ENCODE measurements at places on chromosomes 7 and 10.

GRCh38 chr10:33087152-33087551 lies 129.1 kb upstream of the ITGB1 start:
- no peak for DNase-seq

- no peak for DNase-seq
Measured at GRCh38 chr7:101784292-101785127, 32.9 kb upstream of the CUX1 start.

DNA sequence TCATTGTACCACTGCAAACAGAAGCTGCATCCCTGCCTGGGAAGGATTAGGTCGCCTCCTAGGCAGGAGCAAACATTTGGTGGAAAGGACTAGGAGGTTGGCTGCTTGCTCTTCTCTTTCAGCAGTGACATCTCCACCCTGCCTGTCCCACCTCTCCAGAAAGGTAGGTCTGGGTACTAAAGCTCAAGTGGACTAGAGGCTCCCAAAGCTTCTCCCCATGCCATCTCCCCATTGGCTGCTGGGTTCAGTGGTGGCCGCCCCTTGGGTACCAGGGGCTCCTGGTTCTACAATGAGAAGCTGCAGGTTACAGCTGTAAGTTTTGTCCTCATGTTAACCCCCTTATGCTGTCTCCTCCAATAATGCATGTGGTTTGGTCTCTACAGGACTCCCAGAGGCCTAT lies 180.7 kb upstream of the MKI67 start:
- no peak for DNase-seq

GRCh38 chr7:30278376-30278775 lies 6.0 kb upstream of the ZNRF2 start:
- peak; percentile 89 for DNase-seq

DNA sequence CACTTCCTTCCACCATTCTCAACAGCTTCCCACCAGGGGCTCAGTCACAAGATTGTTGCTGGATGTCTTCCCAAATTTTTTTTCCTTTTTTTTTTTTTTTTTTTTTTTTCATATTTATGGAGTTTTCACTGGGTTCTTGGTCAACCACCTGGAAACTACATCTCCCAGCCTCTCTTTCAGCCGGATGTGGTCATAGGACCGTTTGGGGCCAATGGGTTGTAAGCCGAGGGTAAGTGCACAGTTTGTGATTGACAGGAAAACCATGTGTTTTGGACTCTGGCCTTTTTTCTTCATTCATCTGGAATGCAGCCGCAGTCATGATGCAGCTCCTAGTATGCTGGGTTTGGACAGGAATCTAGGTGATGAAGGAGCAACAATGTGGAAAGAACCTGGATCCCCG lies 337.1 kb upstream of the FOXK1 start:
- no peak for DNase-seq

DNA sequence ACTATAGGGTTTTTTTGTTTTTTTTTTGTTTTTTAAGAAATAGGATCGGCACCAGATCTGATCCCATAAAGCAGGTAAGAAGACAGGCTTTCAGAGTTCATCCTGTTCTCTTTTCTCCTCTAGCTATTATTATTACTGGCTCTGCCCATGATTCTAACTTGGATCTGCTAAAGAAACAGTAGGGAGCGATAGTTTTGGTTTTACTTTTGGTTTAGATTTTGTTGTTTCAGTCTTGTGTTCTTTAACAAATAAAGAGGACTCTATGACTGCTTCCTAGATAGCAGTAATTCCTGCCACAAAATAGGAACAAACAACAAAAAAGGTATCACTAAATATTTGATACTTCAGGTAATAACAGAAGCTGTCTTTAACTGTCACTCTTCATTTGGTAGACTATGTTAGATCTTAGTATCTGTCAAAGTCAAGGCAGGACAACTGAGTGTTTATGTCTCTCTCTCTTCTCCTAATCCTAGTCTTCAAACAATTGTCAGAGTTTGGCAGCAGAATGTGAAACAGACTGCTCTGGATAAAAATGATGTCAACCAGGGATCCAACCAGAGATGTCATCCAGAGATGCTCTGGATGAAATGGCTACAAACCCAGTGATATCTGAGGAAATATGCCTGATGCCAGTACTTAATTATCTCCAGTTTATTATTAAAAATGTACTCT lies 99.8 kb downstream of the KMT2C start:
- DNase-seq: no peak

DNA sequence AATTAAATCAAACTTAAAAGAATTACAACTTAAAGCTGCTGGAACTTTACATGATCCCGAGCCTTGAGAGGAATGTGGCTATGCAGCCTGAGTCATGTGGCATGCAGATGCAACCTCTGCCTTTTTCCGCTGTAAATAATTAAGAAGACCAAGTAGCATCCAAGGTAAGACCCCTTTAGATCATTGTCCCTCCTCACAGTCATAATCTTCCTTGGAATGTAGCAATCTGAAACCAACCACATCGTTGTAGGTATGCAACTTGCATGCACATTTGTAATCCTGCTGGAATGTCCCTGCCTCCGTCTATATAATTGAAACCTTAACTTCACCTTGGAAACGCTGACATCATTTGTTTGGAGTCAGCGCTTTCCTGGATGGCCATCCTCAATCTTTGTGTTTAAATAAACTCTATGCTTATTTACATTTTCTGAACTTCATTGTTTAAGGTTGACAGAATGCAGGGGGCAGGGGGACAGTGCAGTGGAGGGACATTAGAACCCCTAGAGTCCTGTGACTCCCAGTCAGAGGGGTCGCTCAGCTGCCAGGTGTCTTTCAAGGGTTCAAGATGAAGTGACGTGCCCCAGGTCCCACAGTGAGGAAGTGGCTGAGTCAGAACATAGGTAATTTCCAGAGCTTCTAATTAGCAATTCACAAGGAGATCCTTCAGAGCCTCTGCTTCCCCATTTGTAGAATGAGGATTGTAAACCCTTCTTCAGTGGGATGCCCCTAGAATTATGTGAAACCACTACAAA lies 110.7 kb downstream of the RALA start:
- DNase-seq: peak; percentile 55

GRCh38 chr10:26682931-26683330 lies 14.6 kb upstream of the PDSS1 start:
- no peak for DNase-seq

DNA sequence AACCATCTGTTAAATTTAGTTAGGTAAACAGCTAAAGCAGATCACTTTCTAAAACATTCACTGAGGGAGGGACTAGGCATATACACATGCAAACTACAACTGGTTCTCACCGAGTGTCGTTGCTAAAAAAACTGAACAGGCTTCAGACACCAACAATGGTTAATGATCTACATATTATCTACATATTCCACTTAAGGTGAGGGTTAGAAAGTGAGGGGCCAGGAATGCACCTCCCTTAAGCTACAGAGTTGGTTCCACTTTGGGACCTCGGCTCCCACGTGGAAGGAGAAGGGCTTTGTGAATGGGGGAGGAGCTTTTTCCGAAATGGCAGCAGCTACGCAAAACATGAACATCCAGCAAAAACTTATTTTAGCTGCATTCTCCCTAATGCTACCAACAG lies 5.8 kb downstream of the CTBP2 start:
- DNase-seq: no peak

DNA sequence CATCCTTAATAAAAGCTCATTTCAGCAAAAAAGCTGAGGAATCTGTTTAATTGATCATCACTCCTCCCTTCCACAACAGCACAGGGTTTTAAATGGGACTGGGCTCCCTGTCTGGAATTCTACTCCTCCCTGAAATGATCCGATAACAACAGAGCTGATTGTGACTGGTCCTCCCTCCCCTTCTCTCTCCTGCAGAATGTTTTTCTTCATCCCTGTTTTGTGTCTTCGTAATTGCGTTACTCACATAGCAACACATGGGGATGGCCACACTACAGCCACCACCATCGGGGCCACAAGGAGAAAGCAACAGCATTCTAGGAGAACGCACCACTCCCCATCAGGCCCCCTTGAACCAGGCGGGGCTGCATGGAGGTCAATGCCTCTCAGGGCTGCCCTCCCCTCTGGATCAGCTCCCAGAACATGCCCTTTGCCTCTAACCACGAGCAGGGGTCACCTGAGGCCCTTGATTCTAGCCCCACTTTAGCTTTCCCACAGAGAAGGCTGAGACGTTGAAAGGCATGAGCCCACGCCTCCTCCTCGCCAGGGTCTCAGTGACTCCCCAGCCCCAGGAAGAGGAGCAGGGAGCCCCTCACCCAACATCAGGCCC lies 152.6 kb downstream of the PLXNA4 start:
- no peak for DNase-seq

- peak; percentile 81 for DNase-seq
Measured at GRCh38 chr7:108448584-108449505, 7.4 kb downstream of the NRCAM start.

GRCh38 chr7:83478616-83479015 lies 170.3 kb downstream of the SEMA3E start:
- DNase-seq: no peak

DNA sequence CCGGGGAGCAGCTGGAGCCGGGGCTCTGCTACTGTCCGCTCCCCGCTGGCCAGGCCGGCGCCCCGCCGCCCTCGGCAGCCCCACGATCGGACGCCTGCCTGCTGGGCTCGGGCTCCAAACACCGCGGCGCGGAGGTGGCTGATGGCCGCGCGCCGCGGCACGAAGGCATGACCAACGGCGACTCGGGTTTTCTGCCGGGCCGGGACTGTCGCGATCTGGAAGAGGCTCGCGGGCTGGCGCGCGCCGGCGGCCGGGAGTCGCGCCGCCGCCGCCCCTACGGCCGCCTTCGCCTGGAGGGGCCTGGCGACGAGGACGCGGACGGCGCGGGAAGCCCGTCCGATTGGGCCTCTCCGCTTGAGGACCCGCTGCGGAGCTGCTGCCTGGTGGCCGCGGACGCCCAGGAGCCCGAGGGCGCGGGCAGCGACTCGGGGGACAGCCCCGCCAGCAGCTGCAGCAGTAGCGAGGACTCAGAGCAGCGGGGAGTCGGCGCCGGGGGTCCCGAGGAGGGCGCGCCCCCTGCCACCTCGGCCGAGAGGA lies 570 bp downstream of the TBC1D12 start:
- DNase-seq: peak; percentile 6

DNA sequence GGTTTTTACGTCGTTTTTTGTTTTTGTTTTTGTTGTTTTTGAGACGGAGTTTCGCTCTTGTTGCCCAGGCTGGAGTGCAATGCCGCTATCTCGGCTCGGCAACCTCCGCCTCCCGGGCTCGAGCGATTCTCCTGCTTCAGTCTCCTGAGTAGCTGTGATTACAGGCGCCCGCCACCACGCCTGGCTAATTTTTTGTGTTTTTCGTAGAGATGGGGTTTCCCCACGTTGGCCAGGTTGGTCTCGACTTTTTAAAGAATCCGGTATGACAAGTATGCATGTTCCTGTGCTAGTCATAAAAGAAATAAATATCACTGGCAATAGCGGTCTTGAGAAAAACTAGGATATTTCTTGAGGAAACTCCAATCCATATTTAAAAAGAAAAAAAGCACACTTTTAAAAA lies 2.7 kb upstream of the ARL4A start:
- DNase-seq: no peak

- DNase-seq: peak; percentile 73
Measured at GRCh38 chr7:82729172-82730030, 285.8 kb upstream of the CACNA2D1 start.

GRCh38 chr10:110286841-110287240 lies 17.9 kb downstream of the SMNDC1 start:
- DNase-seq: no peak

- no peak for DNase-seq
Measured at GRCh38 chr10:133050371-133050770, 37.4 kb upstream of the ADGRA1 start.

GRCh38 chr7:128099204-128099671 lies 68.0 kb upstream of the LRRC4 start:
- DNase-seq: peak; percentile 23

DNA sequence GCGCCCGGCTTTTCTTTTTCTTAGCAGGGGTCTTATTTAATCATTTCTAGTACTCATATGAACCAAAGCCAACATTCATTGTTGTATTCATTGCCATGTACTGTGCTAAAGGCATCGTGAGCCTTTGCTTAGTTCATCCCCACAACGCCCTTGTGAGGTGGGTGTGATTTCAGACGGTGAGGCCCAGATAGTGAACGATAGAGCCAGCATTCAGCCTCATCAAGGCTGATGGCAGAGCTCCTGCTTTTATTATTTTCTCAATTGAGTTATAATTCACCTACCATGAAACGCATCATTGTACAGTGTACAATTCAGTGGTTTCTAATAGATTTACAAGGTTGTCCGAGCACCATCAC lies 50.1 kb downstream of the HK1 start:
- DNase-seq: no peak

DNA sequence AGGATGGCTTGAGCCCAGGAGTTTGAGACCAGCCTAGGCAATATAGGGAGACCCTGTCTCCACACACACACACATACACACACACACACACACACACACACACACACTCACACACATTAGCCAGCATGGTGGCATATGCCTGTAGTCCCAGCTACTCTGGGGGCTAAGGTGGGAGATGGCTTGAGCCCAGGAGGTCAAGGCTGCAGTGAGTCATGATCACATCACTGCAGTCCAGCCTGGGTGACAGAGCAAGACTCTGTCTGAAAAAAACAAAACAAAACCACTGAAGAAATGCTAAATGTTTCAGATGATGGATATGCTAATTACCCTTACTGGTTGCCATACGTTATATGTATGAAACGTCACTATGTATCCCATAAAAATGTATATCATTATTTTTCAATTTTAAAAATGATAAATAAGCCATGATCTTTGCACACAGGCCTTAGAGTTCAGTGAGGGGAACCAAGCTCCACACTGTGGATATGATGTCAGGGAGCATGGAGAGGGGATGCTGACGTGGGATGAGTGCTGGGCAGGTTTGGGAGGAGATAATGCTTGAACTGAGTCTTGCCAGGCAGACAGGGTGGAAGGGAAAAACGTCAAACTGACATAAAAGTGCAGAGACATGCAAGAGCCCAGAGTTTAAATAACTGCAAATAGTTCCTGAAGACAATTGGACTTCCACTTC lies 45.9 kb upstream of the ARHGAP12 start:
- DNase-seq: no peak

GRCh38 chr10:64261092-64261491 lies 739.9 kb downstream of the REEP3 start:
- no peak for DNase-seq

- DNase-seq: no peak
Measured at GRCh38 chr7:41576166-41576565, 126.7 kb downstream of the INHBA start.

GRCh38 chr10:24935504-24936292 lies 16.7 kb downstream of the PRTFDC1 start:
- DNase-seq: no peak
